ENCODE measurements at places on chromosomes 6 and 20.
A peak's percentile ranks its signal among the peaks of the same experiment; 100 is the strongest.

DNA sequence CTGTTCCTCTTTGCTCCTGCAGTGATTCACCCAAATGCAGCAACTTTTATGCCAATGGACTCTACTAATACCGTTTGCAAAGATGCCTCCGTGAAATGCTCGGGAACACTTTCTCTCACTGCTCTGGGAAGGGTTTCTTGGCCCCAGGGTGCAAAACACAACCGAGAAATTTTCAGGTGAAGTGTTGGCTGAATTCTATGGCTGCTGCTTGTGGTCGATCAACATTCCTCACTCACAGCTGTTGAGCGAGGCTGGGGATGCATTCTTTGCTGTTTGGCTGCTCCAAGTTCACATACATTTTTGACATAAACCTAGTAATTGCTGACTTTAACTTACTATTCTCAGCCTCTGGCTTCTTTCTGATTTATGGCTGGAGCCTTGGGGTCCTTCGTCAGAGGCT is 342.0 kb upstream of the CHD6 start:
- DNase-seq, result no peak

DNA sequence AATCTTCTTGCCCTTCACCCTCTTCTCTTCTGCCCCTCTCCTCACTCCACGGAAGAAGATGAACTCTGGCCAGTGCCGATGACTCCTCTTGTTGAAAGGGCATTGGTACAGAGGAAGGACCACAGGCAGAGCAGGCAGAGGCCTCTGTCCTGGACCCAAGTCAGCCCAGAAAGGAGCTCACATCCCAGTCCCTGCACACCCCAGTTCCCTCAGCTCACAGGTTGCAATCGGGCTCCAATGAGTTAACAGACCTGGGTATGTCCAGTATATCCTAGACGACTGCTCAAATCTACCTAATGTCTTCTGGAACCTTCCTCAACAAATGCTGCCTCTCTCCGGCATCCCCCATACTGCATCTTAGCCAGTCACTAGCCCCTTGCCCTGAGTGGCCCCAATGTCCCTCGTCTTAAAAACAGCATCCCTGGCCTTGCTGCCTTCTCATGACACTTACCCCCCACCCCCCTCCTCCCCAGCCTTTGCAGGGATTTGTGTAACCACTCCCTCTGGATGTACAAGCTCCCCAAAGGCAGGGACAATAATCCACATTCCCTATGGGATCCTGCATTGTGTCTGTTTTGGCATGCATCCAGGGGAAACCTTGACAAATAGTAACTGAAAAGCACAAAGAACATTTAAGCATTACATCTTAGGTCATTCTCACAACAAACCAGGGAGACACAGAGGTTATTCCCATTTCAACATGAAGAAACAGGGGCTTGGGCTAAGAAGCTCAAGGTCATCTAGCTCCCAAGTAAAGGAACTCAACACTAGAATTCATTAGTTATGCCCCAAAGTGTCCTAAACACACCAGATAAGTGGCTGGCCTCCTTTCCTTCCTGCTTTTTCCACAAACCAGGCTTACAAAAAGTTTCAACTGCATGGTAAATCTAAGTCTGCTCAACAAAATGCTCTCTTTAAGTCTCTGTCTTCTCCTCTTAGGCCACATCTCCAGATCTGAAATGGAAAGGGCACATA is 45.1 kb downstream of the TRERF1 start:
- peak; percentile 40 for DNase-seq

DNA sequence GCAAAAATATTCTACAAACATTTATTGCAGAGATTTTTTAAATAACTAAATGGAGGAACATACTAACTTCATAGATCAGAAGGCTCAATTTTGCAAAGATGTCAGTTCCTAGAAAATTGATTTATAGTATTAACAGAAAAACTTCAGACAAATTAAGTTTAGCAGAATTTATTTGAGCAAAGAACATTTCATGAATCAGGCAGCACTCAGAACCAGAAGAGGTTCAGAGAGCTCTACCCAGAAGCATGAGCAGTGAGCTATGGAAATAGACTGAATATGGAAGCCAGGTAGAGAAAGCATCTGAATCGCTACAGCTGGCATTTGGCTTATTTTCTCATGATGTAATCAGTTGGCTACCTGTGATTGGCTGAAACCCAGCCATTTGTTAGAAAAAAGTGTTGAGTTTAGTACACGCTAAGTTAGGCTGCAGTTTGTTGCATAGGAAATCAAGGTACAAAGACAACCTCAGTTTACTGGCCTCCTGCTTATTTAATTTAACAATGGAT is 174.5 kb upstream of the TAB2 start:
- no peak for DNase-seq

DNA sequence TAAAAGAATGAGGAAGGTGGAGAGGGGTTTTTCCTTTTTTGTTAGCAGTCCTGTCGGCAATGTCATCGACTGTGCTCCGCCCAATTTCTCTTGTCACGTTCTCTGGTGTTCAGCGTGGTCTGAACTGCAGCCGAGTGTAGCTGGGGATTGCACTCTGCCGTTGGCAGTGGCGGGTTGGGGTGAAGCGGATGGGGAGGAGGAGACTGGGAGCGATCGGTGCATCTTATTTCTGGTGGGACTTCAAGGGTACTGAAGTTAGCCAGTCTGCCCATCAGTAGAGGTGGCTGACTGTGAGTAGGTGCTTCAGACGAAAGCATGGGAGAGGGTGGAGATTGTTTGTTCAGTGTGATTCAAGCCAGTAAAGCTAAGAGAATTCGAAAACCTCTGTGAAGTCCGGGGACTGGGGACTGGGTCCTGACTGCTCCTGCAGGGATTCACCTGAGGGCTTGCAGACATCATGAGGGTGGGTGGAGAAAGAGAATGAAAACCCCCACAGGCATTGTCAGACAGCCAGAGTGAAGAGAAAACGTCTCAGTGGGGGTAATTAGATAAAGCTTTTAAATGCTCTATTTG is 5.1 kb downstream of the RREB1 start:
- DNase-seq, result no peak

DNA sequence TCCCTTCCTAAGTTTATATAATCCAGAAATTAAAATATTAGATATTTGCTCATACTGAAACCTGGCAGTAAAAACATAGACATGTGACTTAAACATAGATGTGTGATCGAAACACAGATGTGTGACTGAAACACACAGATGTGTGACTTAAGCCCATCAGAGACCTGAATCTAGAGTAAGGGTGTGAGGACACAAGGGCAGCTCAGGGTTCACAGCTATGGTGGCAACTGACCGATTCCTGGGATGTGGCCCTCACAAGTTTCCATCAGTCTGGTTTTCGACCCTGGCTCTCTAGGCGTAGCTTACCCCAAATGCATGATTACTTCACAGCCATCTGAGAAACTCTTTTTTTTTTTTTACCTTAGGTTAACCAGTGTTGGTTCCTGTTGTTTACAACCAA is 137.0 kb downstream of the NRN1 start:
- DNase-seq, result no peak

DNA sequence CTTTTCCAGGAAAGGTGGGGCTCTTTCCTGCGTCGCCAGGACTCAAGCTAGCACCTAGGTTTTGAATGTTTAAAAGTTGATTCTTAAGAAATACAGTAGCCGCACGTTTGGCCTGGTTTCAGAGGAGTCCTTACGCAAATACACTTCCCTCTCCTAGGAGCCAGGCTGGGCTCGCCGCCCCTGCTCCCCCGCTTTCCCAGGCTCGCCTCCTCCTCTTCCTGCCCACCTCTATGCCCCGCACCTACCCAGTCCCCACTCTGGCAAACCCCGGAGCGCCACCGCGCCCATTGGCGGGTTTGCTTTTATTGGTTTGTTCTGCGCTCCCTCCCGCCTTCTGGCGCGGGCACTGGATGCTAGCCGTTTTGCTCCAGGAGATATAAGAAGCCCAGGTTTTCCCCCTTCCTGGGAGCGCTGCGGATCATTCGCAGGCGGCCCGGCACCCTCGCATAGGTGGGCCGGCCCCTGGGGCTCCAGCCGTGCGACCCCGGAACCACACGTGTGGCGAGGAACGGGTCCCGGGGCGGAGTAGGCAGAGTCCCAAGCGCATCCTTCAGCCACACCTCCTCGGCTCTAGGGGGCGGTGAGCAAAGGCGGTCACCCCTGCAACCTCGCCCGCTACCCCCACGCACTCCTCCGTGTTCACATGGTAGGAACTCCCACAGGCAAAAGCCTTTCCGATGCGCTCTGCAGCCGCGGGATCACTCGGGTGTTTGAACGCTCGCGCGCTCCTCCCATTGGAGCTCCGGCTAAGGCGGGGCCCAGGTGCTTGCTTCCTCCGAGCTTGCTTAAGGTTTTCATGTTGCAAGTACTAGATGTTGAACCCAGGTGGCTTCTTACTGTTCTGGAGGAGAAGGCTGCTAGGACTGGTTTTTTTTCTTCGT is 119.0 kb downstream of the RTN4IP1 start:
- DNase-seq, result no peak

DNA sequence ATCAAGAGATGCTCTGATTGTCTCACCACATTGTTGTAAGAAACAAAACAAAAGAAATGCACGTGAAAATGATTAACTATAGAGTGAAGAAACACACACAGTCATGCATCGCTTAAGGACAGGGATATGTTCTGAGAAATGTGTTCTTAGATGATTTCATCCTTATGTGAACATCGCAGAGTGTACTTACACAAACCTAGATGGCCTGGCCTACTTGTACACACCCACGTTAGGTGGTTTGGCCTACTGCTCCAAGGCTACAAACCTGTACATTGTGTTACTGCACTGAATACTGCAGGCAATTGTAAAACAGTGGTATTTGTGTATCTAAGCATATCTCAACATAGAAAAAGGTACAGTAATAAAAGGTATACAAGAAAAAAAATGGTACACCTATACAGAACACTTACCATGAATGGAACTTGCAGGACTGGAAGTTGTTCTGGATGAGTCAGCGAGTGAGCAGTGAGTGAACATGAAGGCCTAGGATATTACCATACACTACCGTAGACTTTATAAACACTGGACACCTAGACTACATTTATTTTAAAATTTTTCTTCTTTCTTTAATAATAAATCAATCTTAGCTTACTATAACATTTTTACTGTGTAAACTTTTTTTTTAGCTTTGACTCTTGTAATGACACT is 48.6 kb downstream of the FKBP5 start:
- no peak for DNase-seq

DNA sequence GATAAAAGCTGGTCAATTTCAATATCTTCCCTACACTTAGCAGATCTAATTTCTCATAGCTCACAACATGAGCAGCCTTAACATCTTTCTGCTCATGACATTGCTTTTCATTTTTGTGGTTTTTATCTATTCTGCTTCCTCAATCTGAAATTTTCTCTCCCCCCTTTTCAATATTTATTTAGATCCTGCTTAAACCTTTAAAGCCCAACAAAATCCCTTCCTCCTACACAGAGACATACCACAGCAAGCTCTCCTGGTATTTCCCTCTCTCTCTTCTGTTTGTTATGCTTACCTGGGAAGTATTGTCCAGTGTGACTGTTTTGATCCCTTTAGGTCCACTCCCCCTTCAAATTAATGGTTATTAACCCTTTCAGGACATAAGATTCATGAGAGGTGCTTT is 582.5 kb downstream of the RFPL4B start:
- no peak for DNase-seq

DNA sequence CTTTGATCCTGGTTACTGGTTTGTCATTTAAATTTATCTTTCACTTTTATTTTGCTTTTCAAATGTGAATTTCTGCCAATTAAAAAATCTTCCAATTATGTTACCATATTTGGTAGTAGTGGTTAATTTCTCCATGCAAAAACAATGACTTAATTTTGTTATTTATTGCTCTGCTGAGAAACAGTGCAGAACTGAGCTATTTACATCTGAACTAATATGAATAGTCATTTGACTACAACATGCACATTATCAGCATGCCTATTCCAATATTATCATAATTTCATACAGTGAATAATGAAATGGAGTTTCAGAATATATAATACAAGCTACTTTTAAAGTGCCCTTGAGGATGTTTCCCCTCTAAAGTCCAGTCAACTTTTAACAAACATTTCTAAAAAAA is 517 bp downstream of the PLN start:
- DNase-seq, result no peak

DNA sequence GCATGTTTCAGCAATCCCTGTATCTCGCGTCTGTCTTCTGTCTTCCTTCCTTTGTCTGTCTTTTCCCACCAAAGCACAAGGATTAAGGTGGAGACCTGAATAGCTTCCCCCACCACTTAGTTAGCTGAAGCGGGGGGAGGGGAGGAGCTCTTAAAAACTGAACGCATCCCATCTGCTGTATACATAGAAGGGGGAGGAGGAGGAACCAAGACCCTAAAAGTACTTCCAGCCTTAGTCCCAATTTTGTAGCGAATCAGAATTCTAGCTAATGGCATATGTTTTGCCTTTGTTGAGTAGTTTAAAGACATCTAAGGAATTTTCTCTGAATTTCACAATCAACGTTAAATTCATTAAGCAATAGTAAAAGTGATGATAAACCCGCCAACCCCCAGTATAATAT is 47.9 kb downstream of the GNAS start:
- no peak for DNase-seq

DNA sequence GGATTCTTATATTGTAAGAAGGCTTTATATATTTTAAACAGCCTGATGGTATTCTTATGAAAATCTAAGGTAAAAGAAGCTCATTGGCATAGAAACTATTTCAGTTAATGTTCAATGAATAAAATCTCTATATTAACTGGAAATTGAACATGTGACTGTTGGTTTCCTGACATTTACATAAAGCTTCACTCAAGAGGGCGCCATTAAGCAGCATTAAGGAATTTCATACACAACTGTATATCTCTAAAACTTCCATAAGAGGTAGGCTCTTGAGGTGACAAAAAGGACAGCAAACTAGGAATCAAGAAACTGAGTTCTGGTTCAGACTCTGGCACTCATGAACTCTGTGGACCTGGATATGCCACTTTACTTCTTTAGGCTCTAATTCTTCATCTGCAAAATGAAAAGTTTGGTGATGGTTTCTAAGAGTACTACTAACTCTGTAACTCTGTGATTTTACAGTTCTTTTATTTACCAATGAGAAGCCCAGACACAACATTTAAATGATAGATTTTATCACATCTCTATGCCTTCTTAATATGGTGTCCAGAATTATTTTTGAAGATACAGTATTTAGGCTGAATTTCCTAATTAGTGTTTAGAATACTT is 147.5 kb downstream of the FLRT3 start:
- DNase-seq, result peak; percentile 3

GRCh38 chr6:36888654-36889481 is 3.1 kb downstream of the C6orf89 start:
- no peak for DNase-seq

GRCh38 chr6:142728910-142729481 is 216.0 kb downstream of the HIVEP2 start:
- no peak for DNase-seq

DNA sequence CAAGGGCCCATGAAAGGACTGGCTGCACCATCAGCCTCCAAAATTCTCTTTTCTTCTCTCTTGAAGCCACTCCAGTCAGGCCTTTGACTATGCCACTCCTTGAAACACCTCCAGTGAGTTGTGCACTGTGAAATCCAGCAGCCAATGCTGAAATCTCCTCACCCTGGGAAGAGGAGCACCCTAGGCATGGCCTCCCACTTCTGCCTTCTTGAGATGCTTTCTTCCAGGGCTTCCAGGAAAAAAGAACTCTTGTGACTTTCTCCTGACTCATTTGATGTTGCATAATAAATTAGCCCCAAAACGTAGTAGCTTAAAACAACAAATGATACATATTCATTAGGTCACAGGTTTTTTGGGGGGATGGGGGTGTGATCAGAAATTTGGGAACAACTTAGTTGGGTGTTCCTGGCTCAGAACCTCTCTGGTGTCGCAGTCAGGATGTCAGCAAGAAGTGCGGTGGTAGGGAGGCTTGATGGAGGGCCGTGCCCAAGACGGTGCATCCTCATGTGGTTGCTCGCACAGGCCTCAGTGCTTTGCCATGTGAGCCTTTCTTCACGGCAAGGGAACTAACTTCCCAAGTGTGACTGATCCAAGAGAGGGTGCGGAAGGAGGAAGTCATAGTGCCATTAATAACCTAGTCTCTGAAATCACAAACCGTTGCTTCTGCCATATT is 12.1 kb downstream of the NCR2 start:
- no peak for DNase-seq

Data from smooth muscle cell of the brain vasculature (primary cell).